A172 (cell line): ENCODE measurements at places on chromosomes 2 and 18. TPM values are rescaled to one million over a fixed set of nuclear protein-coding genes. Genes with fewer than 3 reads are reported as not detected.

The ACMSD gene
- total RNA-seq, result not detected in 2 replicates

The FBXO15 gene
- 0.31 and 0.74 TPM in 2 replicates for total RNA-seq

The PAX8 gene
- total RNA-seq, result 1.4 and 1.8 TPM in 2 replicates

The LRP2 gene
- total RNA-seq, result not detected in 2 replicates

The KLHL41 gene
- 0.19 TPM in 1 of 2 replicates, not detected in the other for total RNA-seq

The PFN4 gene
- 0.40 and 2.3 TPM in 2 replicates for total RNA-seq

DNA sequence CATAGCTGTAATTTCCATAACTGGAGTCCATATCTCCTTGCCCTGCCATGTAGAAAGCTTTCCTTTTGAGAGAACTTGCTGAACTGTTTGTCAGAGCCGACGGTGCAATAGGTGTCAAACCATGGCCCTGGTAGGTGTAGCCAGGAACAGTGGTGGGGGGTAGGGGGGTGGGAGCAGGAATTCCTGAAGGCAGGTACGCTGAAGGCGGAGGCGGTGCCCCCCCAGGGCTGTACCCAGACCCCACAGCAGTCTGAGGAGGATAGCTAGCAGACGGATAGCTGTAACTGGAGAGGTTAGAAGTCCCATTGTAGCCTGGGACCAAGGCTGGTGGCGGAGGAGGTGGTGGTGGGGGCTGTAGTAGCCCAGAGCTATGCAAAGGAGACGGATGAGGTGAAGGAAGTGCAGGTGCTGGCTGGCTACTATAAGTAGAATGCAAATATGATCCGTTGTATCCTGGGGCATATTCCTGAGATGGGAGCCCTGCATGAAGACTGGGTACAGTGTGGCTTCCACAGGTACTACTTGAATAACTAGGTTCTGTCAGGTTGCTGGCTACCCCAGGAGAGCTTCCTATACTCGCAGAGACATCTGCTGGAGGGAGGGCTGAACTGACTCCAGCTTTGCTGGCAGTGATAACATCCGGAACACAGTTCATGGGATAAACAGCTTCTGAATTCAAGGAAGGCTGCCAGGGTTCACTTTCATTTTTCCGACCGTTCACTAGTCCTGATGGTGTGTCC, 124.8 kb downstream of the FIGN start:
- peak; percentile 18 for DNase-seq

- DNase-seq, result no peak
These were observed 225.3 kb upstream of the VWC2L start for GRCh38 chr2:214185546-214185945.

DNA sequence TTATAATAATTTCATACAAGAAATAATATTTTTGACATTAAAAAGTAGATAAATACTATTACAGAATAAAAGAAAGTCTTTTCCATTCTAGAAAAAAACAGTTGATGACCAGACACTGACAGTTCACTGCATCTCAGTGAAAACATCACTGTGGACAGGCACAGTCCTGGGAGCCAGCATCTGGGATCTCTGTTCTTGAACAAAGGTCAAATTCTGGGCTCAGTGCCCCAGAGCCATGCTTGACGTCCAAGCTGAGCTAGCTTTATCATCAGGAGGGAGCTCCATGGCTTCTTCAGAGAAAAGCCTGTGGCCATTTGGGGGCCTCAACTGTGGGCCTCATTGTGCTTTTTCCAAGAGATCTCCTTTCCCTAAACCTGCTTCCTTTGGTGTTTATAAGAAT, 86.1 kb upstream of the SRD5A2 start:
- DNase-seq, result no peak

- no peak for DNase-seq
These were observed 115.5 kb downstream of the NFATC1 start for GRCh38 chr18:79511271-79511670.

GRCh38 chr2:1658394-1659151, 85.7 kb downstream of the PXDN start:
- no peak for DNase-seq

- no peak for DNase-seq
These were observed 65.9 kb downstream of the PHLPP1 start for GRCh38 chr18:62781262-62781661.

DNA sequence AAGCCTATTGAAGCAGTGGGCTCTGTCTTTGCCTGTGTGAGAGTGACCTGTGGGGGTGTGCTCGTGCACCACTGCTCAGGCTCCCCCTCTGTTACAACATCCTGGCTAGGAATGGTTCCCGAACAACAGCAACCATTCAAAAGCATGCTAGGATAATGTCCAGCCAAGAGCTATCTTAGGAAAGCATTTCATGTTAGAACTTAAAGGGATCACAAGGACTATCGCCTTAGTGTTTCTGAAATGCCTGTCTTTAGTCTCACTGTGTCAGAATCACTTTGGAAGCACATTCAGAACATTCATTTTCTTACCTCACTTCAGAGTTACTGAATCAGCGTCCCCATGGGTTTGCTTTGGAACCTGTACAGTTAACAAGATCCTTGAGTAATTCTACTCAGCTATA, 134.9 kb upstream of the DSEL start:
- DNase-seq, result no peak

DNA sequence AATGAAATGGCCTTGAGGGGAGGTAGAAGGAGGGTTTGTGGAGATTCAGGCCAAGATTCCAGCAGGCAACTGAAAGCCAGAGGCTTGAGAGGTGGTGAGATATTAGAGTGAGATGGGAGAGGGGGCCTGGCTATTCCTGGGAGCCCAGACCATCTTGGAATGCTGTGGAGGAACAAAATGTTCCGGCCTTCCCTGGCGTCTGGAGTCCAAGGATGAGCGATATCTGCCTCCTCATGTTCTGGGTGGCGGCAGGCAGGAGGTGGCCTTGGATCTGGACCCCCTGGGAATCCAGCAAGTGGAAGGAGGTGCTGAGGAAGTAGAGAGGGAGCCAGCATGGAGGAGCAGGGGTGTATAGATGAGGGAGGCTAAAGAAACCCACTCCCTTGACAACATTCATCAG, 335.9 kb downstream of the CYP26B1 start:
- DNase-seq, result no peak

DNA sequence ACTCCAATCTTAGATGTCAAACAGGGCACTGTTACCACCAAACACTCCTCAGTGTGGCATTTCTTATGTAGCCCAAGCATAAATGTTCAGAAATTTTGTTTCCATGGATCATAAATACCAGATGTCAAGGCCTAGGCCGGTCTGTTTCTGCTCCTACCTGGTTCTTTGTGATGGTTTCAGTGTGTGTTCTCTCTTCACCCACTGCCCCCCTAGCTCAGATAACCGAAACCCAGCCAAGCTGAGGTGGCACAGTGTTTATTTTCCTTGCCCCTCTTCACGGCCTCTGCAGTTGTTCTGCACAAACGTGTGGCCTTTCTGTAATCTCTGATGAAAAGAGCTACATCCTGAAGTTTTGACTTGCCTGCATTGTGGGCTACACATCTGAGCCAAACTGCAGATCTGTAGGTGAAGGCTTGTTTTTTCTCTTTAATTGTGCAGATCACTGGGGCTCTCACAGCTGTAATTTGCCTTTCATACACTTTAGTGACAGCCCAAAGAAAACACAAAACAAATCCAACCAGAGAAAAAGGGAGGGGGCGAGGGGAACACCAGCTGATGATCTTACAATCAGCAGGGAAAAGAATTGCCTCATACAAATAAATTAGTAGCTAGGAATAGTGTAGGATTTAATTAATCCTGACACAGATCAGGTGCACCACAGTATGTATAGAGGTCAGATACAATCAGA, 99.1 kb downstream of the NRP2 start:
- DNase-seq, result no peak

DNA sequence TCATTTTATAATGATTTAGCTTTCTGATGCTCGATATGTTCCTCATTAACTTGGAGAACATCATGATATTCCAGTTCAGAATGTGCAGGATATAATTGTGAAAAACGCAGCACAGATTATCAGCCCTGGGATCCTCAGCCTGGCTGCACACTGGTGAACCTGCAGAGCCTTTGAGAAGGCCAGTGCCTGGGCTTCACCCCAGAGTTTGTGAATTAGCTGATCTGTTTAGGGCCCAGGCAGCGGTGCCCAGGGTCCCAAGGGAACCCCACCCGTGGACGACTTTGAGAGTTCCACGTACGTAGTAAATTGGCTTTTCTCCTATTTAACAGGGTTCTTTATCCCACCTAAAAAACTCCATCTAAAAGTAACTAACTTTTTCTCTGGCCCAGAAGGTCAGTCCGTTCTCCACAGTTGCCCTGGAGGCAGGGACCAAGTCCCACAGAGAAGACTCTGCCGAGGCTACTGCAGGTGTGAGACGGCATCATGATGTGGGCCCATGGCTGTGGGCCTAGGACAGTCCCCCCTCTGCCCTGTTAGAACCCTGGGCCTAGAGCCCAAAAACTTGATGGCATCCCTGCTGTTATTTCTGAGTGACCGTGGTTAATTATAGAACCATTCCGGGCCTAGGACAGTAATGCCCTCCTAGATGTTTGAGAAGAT, 39.6 kb upstream of the RPL31 start:
- DNase-seq, result no peak

DNA sequence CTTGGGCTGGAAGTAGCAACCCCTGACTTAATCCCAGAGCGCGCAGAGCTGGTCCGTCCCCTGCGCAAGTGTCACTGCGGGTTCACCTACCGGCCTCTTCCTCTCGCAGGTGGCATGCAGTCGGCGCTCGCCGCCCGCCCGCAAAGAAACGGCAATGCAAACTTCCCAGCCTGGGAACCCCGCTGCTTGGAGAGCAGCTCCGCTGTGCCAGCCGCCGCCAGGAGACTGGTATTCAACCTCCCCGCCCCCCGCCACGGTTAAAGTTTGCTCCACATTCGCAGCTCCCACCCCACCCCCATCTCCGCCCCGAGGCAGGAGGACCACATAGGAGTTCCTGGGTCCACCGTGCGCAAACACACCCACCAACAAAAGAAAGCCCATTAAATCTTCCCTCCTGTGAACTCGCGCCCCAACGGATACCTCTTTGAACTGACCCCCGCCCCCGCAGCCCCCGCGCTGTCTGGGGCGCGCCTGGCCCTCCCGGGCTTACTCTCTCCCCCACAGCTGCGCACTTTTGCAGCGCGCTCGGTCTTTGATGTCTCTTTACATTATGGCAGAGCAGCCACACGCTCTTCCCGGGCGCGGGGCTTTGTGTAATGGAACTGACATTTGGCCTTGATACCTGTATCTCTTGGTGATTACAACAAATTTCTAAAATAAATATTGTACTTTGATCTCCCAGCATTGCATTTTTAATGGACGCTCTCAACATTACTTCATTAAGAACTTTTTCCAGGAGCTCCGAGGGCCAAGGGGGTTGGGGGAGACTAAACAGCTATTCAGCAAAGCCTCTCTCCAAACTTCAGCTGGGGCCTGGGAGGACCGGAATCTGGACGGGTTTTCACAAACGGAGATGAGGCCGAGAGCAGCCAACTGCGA, 3.1 kb upstream of the SP5 start:
- DNase-seq, result no peak

- DNase-seq, result no peak
These were observed 557.1 kb downstream of the TNS1 start for GRCh38 chr2:217445723-217446122.
